Pancreas (tissue), 10 donors: ENCODE measurements at places on chromosomes 2 and 18. TPM values are rescaled to one million over a fixed set of nuclear protein-coding genes. Genes with fewer than 3 reads are reported as not detected.

The ALMS1 gene
- total RNA-seq: 12.6 TPM

The CRYGC gene
- not detected for total RNA-seq

The MYO5B gene
- 13.5 TPM for total RNA-seq

DNA sequence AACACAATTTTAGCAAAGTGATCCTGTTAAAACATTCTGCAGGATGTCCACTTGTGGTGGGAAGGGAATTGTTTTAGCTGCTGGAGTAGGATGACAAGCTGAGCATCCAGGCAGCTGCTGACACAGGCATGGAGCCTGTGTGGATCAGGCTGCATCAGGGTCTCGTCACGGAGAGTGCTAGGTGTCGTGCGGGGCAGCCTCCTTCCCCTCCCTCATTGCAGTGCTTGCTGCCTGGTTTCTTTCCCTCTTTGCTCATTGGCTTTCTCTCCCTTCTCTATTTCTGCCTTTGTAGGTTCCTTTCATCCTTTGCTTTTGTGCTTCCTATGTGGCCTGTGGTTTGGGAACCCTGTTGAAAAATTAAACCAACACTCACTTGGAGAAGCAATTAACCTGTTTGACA, 172.9 kb downstream of the TPGS2 start:
- H3K4me1 ChIP-seq: no peaks in the 10 kb centered on the region
- DNase-seq: no peak
- H3K27ac ChIP-seq: no peak overlapping the region
- no peaks in the 10 kb centered on the region for H3K36me3 ChIP-seq
- no peaks in the 10 kb centered on the region for H3K27me3 ChIP-seq

DNA sequence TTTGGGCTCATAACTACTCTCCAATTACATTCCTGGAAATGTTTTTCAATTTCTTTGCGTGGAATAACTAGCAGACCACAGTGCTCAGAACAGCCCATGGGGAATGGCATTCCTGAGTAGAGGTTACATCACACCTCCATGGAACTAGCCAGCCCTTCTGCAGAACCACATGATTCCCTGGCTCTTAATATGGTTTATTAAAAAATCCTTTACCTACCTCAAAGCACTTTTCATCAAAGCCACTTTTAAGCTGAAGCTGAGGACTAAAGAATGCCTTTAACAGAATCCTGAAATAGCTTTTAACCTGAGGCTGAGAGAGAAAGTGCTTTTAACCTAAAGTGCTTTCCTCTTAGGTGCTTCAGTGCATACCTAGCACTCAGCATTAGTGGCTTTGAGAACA, 376.3 kb downstream of the ARHGAP15 start:
- no peak overlapping the region for H3K27ac ChIP-seq
- H3K4me3 ChIP-seq: no peak overlapping the region
- H3K4me1 ChIP-seq: no peaks in the 10 kb centered on the region
- no peaks in the 10 kb centered on the region for H3K27me3 ChIP-seq
- no peaks in the 10 kb centered on the region for H3K36me3 ChIP-seq

- H3K27ac ChIP-seq: no peak overlapping the region
- no peak for DNase-seq
- H3K27me3 ChIP-seq: no peaks in the 10 kb centered on the region
- H3K36me3 ChIP-seq: no peaks in the 10 kb centered on the region
- no peak overlapping the region for H3K4me3 ChIP-seq
Measured at GRCh38 chr2:237194081-237194480, 108.4 kb downstream of the COPS8 start.

DNA sequence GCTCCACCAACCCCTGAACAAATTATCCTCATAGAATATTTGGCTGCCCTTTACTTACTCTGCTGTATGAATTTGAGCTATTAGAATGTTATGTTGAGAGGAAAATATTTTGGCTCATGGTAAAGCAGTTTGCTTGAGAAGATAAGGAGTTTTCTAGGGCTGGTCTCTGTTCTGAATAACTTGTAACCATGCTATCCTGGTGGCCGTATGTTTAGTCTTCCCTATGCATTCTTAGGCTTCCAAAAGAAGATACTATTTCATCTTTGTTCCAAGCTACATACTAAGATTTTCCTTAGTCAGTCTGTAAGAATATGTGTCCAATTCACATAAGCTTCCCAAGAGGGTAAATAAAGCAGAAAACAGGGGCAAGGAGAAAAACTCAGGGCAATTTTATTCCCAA, 1105.1 kb upstream of the PIK3C3 start:
- no peaks in the 10 kb centered on the region for H3K4me1 ChIP-seq
- no peaks in the 10 kb centered on the region for H3K27me3 ChIP-seq
- H3K4me3 ChIP-seq: no peak overlapping the region
- H3K27ac ChIP-seq: no peak overlapping the region

DNA sequence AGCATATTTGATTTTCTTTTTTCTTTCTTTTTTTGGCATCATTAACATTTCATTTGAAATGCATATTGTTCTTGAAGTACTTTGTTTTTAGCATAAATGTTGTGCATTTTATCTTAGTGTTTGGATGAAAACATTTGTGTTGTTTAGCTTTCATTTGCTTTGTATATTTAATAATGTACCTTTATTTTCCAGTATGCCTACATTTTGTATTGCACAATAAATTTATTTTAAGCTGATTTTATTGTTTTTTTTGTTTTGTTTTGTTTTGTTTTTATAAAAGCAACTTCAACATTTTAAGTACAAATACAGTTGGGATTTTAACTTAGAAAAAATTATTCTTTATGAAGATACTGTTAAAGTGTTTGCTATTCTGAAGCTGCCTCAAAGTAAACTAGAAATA, 54.4 kb downstream of the GLS start:
- DNase-seq: no peak
- no peaks in the 10 kb centered on the region for H3K27me3 ChIP-seq
- H3K36me3 ChIP-seq: peaks cover 6% of the 10 kb centered on the region

The RGPD3 gene
- 0.09 TPM for total RNA-seq

DNA sequence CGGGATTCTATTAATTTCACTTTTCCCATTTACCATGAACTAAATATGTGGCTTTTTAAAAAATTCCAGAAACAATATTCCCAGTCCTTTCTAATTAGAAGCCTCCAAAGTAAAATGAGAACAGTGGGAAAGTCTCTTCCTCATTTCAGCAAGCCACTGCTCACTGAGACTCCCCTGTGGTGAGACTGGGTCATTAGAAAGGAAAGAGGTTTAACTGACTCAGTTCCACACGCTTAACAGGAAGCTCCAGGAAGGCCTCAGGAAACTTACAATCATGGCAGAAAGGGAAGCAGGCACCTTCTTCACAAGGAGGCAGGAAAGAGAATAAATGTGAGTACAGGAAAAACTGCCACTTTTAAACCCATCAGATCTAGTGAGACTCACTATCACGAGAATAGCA, 258.9 kb upstream of the CHAC2 start:
- H3K4me1 ChIP-seq: no peaks in the 10 kb centered on the region
- DNase-seq: no peak
- no peaks in the 10 kb centered on the region for H3K27me3 ChIP-seq
- H3K27ac ChIP-seq: no peak overlapping the region
- no peak overlapping the region for H3K4me3 ChIP-seq

The VWA3B gene
- not detected for total RNA-seq

DNA sequence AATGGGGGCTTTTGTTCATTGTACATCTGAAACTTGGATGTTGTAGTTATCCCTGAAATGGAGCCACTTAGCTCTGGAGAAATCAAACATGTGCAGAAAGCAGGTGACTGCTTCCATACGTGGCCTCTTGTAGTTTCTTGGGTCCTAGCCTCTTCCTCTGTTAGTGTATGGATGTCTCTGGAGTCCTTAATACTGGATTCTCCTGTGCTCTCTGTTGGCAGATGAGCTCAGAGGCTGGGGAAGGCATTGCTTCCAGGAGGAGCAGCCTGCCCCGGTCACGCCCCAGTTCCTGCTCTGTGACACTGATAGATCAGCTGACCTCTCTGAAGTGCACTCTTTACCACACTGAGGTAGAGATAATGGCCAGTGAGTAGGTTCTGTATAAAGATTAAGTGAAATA, 176.2 kb downstream of the LDLRAD4 start:
- H3K4me3 ChIP-seq: no peak overlapping the region
- no peaks in the 10 kb centered on the region for H3K36me3 ChIP-seq
- H3K4me1 ChIP-seq: no peaks in the 10 kb centered on the region

- H3K4me1 ChIP-seq: peaks cover 12% of the 10 kb centered on the region
- H3K27ac ChIP-seq: no peak overlapping the region
- H3K4me3 ChIP-seq: no peak overlapping the region
- H3K27me3 ChIP-seq: no peaks in the 10 kb centered on the region
- no peak for DNase-seq
- no peaks in the 10 kb centered on the region for H3K36me3 ChIP-seq
Measured at GRCh38 chr2:43458014-43458628, 137.7 kb downstream of the THADA start.

GRCh38 chr2:63270717-63271116, 220.1 kb downstream of the OTX1 start:
- H3K27ac ChIP-seq: no peak overlapping the region
- DNase-seq: no peak
- no peaks in the 10 kb centered on the region for H3K36me3 ChIP-seq
- no peaks in the 10 kb centered on the region for H3K27me3 ChIP-seq
- H3K4me3 ChIP-seq: no peak overlapping the region

GRCh38 chr2:15082105-15083058, 449.9 kb downstream of the LRATD1 start:
- H3K4me1 ChIP-seq: no peaks in the 10 kb centered on the region
- no peaks in the 10 kb centered on the region for H3K27me3 ChIP-seq
- H3K27ac ChIP-seq: no peak overlapping the region
- DNase-seq: no peak

The LCT gene
- total RNA-seq: not detected

DNA sequence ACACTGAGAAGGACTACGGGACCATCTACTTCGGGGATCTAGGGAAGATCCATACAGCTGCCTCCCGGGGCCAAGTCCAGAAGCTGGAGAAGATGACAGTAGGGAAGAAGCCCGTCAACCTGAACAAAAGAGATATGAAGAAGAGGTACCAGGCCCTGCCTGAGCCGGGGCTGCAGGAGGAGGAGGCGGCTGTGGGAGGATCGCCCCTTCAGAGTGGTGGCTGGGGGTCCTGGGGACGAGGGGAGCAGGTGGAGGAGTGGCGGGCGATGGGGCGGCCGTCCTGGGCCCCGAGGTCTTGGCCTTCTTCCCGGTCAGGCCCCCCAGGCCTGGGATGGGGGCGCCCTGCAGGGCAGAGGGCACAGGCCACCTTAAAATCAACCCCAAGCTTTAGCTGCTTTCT, 524 bp downstream of the ANKRD30B start:
- H3K27ac ChIP-seq: no peak overlapping the region
- H3K36me3 ChIP-seq: no peaks in the 10 kb centered on the region
- H3K4me1 ChIP-seq: no peaks in the 10 kb centered on the region
- DNase-seq: no peak
- peaks cover 8% of the 10 kb centered on the region for H3K27me3 ChIP-seq
- no peak overlapping the region for H3K4me3 ChIP-seq

DNA sequence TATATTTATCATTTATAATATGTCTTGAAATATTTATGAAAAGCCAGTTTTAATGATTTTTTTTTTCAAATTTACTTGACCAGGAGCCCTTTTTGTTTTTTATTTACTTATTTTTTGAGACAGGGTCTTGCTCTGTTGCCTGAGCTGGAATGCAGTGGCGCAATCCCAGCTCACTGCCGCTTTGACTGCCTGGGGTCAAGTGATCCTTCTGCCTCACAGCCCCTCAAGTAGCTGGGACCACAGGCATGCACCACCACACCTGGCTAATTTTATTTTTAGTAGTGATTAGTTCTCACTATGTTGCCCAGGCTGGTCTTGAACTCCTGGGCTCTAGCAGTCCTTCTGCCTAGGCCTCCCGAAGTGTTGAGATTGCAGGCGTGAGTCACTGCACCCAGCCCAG, 5.7 kb downstream of the EPB41L5 start:
- no peak overlapping the region for H3K27ac ChIP-seq
- H3K36me3 ChIP-seq: no peaks in the 10 kb centered on the region
- no peak for DNase-seq
- H3K4me1 ChIP-seq: peaks cover 9% of the 10 kb centered on the region

The UGT1A8 gene
- not detected for total RNA-seq

- H3K27me3 ChIP-seq: no peaks in the 10 kb centered on the region
- no peak overlapping the region for H3K4me3 ChIP-seq
- DNase-seq: peak; percentile 13
- H3K4me1 ChIP-seq: no peaks in the 10 kb centered on the region
- no peaks in the 10 kb centered on the region for H3K36me3 ChIP-seq
Measured at GRCh38 chr2:140509765-140510164, 1621.1 kb downstream of the LRP1B start.

The UGT1A5 gene
- not detected for total RNA-seq

GRCh38 chr2:1572638-1573037, 159.4 kb downstream of the TPO start:
- DNase-seq: no peak
- H3K27ac ChIP-seq: no peak overlapping the region
- H3K4me1 ChIP-seq: no peaks in the 10 kb centered on the region

- H3K4me1 ChIP-seq: no peaks in the 10 kb centered on the region
- no peaks in the 10 kb centered on the region for H3K36me3 ChIP-seq
- no peak for DNase-seq
- H3K27ac ChIP-seq: no peak overlapping the region
- no peak overlapping the region for H3K4me3 ChIP-seq
Measured at GRCh38 chr2:196341277-196341841, 170.0 kb upstream of the STK17B start.

DNA sequence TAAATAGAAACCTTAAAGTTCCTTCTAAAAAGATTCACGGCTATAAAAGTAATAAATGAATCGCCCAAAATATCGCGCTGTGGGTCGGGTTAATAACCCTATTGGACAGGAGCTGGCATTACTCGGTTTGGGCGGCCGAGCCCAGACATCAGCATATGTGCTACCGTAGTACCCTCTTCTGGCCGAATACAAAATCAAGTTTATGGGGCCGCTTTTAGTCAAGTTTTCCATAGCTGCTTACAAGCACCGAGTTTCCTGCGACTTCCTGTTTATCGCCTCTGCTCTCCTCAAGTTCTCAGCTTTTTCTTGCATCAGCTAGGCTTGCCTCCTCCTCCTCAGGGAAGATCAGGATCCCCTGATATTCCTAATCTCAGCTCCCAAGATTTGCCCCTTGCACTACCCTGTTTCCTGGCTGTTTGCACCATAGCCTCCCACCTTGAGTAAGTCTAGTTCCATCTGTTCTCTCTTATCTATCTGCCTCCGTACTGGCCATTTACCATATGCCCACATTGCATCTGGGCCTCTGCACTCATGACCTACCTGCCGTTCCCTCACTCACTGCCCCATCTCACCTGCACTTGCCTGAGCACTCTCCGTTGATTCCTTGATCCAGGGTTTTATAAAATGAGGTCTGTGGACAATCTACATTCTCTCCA, 56.1 kb downstream of the SLC35F5 start:
- no peaks in the 10 kb centered on the region for H3K27me3 ChIP-seq
- H3K4me1 ChIP-seq: no peaks in the 10 kb centered on the region
- no peak overlapping the region for H3K27ac ChIP-seq
- H3K4me3 ChIP-seq: no peak overlapping the region
- no peak for DNase-seq

GRCh38 chr18:23137788-23138216, 2.5 kb downstream of the CABLES1 start:
- H3K27me3 ChIP-seq: no peaks in the 10 kb centered on the region
- H3K4me3 ChIP-seq: no peak overlapping the region
- DNase-seq: no peak

DNA sequence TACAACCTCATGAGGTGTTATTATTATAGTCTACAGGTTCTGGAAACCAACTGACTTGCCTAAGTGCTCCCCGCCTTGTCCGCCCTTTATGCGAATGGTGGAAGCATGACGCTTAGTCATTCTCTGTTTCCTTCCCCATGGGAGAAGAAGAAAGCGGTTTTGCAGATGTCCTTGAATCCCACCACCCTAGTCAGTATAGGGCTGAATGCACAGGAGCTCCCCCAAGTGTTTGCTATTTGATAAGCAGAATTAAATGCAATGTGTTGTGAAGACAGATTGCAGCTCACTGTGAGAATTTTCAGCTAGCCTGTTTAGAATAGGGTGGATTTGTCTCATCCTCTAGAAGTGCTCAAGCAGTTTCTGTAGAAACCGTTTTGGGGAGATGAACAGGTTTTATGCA, 652.0 kb downstream of the DCC start:
- no peaks in the 10 kb centered on the region for H3K4me1 ChIP-seq
- no peak overlapping the region for H3K27ac ChIP-seq
- no peak for DNase-seq
- H3K36me3 ChIP-seq: no peaks in the 10 kb centered on the region
- no peaks in the 10 kb centered on the region for H3K27me3 ChIP-seq
